ENCODE measurements at places on chromosomes 5 and 9. TPM values are rescaled to one million over a fixed set of nuclear protein-coding genes. Genes with fewer than 3 reads are reported as not detected.

Gene FBP2
- not detected for total RNA-seq

Gene CNTNAP3
- total RNA-seq: 12.2 TPM

Gene TNC
- total RNA-seq: 1.4 TPM

Gene LCN12
- total RNA-seq: 1.9 TPM

Gene SLC6A3
- 0.17 TPM for total RNA-seq
